ENCODE measurements at places on chromosomes 16 and 17.
A peak's percentile ranks its signal among the peaks of the same experiment; 100 is the strongest.

- DNase-seq = no peak
Observed at GRCh38 chr16:86354641-86355513, 155.4 kb upstream of the FOXF1 start.

DNA sequence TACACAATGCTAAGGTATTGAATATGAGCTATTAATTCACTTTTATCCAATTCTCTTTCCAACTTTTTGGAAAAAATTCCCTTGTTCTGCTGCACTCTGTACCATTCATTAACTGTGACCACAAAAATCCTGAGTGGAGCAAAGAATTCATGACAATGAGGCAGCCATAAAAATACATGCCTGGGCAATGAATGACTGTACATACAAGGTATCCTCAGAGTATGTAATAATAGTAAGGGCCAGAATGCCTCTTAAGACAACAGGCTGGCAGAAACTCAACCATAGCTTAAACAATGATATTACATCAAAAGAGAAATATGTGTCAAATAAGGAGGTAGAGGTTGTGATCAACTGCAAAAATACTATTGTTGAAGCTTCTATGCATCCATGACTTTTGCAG, 74.7 kb upstream of the CA10 start:
- no peak for DNase-seq

GRCh38 chr17:67818110-67819002, 6.9 kb upstream of the BPTF start:
- DNase-seq = no peak

GRCh38 chr17:45346216-45347015, 29.6 kb upstream of the MAP3K14 start:
- DNase-seq = no peak

DNA sequence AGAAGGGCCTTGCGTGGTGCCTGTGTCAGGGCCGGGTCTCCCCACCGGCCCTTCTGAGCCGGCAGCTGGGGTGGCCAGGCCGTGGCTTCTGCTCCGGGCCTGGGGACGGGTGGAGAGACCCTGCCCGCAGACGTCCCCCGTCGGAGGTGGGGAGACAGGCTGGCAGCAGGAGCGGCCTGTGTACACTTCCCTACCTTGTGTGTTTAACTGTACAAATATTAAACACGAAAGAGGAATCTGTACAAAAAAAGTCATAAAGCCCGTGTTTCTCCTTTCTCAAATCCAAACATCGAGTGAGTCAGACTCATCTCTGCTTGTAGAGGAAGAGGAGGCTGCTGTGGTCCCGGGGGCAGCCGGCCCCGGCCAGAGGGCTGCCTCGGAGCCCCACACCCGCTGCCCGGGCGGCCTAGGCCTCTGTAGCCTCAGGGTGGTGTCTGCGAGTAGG, 2.0 kb downstream of the CACNA1H start:
- no peak for DNase-seq

- no peak for DNase-seq
Observed at GRCh38 chr17:81522491-81523401, 5.4 kb upstream of the FSCN2 start.

- DNase-seq = no peak
Observed at GRCh38 chr17:2123375-2124251, 68.7 kb downstream of the HIC1 start.

- DNase-seq = no peak
Observed at GRCh38 chr17:11643851-11644250, 45.6 kb downstream of the DNAH9 start.

- no peak for DNase-seq
Observed at GRCh38 chr16:31213877-31214707, at the start of gene TRIM72. Gene TRIM72, plus strand, starts transcription at chr16:31214119. Its CDS starts 620 bp downstream, at chr16:31214739.

GRCh38 chr17:16325964-16326363, 27.3 kb downstream of the CENPV start:
- no peak for DNase-seq

DNA sequence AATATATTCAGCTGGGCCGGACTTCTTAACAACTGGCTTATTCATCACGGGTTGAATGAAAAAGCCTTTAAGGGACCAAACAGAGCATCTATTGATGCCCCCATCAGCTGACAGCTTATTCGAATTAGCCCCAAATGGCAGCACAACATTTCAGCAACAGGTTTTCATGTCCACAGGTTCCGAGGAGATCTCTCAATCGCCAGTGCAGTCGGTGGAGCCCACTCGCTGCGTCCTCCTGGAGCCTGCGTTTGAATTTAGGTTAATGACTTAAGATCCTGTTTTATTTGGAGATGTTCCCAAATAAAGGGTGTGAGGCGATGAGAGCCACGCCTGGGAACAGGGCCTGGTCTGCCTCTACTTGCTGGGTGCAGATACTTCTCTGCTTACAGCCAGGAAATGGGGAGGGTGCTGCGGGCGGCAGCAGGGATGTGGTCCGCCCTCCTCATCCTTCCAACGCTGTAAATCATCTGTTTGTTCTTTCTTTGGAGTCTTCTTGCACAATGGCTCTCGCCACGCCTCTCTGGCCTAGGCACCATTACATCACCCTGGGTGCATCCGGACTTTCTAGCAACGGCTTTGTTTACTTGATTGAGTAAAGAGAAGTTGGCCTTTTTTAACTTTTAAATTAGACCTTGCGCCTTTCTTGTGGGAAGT, 22.6 kb downstream of the NDE1 start:
- no peak for DNase-seq

- DNase-seq = no peak
Observed at GRCh38 chr16:681746-682427, 1.7 kb downstream of the STUB1 start.

DNA sequence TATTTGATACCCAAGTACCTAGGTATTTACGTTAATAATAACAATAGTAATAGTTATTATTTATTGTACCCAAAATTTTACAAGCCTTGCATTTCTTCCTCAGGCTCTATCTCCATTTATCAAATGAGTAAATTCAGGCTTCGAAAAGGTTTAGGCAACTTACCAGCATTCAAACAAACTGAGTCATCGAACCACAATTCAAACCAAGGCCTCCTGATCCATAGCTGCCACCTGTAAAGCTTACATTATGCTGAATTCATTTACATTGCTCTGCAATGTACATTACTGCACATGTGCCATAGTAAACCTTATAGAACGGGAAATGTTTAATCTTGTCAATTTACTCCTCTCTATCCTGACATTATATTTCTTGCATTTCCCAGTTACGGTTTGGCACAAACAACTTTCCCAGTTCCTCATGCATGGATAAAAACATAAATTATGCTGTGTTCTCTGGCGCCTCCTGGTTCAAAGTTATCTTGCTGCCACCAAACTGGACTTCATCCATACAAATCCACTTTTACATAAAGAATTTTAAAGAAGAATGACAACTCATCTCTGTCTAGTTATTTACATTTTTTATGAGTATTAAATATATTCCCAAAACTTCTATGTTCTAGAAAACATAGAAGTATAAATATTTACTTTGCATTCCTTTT, 360.6 kb upstream of the SOX9 start:
- no peak for DNase-seq

GRCh38 chr16:21698169-21699032, 34.6 kb downstream of the OTOA start:
- no peak for DNase-seq

- no peak for DNase-seq
Observed at GRCh38 chr16:68376590-68376989, 65.8 kb downstream of the PRMT7 start.

DNA sequence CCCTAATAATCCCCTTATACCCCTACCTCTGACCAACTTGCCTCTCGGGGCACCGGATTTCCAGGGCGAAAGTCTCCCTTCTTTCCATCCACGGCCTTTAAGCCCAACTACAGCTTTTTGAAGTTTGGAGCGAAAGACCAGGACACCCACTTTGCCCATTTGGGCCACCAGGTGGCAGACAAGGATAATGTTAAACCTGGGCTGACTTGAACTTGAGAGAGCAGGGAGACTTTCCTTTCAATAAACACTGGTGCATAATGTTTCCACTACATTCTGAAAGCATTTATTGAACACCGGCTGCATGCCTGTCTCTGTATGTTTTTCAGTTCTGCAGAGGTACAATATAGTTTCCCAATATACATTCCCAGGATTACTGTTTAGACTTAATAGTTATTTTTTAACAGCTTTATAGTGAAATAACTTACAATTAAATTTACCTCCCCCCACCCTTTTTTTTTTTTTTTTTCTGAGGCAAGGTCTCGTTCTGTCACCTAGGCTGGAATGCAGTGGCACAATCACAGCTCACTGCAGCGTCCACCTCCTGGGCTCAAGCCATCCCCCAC, 6.9 kb upstream of the CES3 start:
- peak; percentile 29 for DNase-seq

DNA sequence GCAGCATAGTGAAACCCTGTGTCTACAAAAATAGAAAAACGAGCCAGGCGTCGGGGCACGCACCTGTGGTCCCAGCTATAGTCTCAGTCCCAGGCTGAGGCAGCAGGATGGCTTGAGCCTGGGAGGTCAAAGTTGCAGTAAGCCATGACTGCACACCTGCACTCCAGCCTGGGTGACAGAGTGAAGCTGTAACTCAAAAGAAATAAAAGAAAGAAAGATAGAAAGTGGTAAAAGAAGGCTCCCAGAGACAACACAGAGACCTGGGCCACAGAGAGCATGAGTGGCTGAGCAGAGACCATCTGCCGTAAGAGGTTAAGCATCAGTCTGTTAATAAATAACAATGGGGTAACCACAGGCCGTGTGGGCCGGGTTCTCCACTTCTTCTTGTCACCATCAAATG, 15.3 kb upstream of the HEXD start:
- no peak for DNase-seq

- no peak for DNase-seq
Observed at GRCh38 chr17:67558740-67559380, 158.9 kb upstream of the NOL11 start.

DNA sequence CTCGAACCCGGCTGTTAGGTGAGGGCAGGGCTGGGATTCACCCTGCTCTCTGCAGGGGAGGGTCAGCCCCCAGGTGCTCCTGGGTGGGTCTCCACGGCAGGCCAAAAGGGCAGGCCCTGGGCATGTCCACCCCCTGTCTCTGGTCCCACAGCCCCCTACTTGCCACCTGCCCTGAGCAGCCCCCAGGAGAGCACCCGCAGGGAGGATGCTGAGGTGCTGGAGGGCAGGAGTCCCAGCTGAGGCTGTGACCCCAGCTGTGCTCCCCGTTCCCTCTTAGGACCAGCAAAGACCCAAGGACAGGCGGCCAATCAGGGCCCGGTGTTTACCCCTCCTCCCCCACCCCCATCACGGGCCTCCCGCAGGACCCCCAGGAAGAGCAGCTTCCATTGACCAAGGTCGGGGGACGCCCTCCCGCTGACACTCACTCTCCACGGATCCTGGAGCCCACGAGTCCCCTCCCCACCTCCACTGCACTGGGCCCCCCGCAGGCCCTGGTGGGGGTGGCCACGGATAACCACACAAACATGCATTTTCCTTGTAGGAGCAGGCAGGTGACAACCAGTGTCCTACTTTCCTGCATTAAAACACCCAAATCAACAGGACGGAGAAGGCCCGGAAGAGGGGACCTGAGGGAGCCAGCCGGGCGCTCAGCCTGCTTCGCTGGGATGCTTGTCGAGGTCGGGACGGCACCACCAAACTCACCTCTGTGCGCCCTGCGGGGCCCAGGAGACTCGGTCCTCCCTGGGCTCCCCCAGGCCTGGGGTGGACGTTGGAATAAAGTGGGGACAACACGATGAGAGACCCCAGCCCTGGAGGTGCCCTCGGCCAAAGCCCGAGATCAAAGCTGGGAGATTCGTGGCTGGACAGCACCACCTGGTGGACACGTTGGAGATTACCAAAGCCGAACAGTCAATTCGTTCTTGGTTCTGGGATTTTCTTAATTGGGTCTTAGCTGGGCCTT, 22.5 kb upstream of the ENPP7 start:
- DNase-seq = peak; percentile 13

DNA sequence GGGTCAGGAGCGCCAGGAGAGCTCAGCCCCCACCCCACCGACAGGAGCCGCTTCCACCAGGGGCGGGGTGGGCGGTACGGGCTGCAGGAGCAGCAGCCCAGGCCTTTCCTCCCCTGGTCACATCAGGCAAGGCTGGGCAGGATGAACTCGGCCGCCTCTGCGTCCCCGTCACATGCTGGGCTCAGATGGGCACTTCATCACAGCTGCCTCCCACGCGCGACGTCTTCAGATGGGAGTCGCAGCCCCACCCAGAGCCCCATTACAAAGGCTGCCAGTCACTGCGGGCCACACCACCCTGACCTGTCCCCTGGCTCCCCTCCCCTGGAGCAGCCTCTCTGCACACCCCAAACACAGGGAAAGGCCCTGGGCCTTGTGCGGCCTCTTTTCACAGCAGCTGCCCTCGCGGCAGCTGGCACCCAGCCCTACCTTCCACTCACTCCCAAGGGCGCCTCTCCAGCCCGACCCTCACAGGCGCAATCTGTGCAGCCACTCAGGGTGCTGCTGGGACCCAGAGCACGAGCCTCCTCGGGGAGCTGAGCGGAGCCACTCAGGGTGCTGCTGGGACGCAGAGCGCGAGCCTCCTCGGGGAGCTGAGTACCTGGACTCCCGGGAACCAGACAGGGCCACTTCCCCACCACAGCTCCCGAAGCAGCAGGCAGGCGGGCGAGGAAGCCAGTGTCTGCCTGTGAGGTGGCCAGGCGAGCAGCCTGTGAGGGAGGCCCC, 4.7 kb downstream of the ZNF598 start:
- DNase-seq = no peak

Data from stimulated activated CD8-positive, alpha-beta memory T cell treated with anti-CD3 and anti-CD28 coated beads, Interleukin-15, amount 100 ng/mL, for 24 hours (primary cell).